ENCODE measurements at places on chromosomes 2 and 18. TPM values are rescaled to one million over a fixed set of nuclear protein-coding genes. Genes with fewer than 3 reads are reported as not detected.

- DNase-seq: no peak
Observed at GRCh38 chr18:25181581-25181980, 170.4 kb downstream of the ZNF521 start.

DNA sequence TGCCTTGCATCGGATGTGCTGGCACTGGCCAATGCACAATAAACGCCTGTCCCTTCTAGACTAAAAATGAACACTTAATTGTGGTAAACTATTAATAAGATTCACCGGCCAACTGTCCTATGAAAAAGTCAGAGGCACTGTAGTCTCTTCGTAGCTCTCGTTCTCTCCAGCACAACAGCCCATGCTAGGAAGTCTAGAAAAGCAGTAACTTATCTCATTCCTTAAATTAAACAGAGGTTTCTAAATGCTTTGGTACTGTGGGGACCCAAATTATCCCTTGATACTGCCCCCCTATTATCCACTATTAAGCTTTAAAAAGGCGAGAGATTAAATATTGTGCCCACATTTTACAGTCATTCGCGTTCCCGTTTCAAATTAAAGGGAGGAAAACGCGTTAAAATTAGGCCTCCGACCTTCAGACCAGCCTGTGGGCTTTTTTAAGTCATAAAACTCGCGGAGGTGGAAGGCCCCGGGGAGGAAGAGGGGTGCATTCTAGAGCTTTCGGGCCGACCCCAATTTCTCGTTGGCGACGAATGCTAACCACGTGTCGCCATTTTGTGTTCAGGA is 1.5 kb upstream of the PCBP1 start:
- DNase-seq: no peak

DNA sequence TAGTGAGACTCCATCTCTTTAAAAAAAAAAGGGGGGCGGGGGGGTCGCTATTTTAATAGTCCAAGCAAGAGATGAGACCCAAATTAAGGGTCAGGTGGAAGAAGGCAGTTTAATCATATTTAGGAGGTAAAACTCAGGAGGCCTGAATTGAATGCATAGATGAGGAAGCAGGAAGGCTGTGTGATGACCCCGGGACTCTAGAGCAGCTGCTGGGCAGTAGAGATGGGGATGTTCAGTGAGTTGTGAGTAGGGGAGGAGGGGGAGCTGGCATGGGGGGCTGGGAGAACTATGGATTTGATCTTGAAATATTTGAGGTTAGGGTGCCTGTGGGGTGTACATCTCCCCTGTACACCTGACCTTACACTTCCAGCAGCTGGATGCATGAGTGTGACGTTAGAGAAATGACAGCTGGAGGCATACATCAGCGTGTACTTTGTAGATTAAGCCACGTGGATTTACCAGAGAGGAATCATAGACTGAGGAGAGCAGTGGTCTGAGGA is 41.0 kb downstream of the GALM start:
- no peak for DNase-seq

GRCh38 chr2:129929321-129930290 is 49.9 kb upstream of the RAB6C start:
- DNase-seq: peak; percentile 33

- no peak for DNase-seq
Observed at GRCh38 chr2:238004077-238004830, 37.4 kb downstream of the UBE2F start.

DNA sequence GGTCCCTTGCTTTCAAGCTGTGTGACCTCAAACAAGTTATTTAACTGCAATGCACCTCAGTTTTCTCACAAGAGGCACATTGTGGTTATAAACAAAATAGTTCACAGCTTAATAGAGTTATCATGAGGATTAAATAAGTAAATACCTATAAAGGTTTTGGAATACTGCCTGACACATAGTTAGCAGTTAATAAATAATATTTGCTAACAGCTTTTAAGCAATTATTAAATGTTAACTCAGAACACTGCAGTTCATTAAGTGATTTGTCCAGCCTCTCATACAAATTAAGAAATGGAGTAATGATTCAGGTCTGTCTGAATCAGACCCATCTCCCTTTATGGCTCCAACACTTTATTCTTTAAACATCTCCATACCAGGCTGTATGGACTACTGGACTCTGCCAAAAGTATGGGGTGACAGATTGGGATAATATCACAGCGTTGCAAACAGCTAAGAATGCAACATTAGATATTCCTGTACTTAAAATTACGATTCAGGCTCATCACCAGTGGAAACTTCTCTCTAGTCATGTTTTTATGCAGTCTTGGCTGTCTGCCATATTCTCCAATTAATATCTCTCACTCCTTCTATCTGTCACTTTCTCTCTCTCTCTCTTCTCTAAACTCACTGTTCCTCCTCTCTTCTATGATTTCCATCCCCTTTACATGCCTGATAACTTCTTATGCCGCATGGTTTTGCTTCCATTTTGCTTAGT is 370.6 kb upstream of the UBE2E3 start:
- no peak for DNase-seq

GRCh38 chr2:239257511-239257937 is 143.3 kb downstream of the HDAC4 start:
- no peak for DNase-seq

The TLX2 gene
- not detected for total RNA-seq

Measured in left cardiac atrium (tissue), 4 donors.